ENCODE measurements at places on chromosomes 2 and 18.

DNA sequence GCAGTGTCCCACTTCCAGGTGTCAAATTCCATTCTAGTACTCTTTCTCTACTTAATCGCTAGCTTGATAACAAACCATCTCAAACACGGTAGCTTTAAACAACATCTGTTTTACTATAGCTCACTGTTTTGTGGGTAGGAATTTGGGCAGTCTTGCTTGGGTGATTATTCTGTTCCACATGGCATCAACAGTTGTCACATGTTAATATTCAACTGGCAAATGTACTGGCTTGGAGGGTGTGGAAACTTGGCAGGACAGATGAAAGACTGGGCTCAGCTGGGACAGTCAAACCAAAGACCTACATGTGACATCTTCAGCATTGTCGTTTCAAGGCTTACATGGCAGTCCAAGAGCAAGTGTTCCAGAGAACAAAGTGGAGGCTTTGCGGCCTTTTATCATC lies 241.8 kb downstream of the PTH2R start:
- DNase-seq = no peak

DNA sequence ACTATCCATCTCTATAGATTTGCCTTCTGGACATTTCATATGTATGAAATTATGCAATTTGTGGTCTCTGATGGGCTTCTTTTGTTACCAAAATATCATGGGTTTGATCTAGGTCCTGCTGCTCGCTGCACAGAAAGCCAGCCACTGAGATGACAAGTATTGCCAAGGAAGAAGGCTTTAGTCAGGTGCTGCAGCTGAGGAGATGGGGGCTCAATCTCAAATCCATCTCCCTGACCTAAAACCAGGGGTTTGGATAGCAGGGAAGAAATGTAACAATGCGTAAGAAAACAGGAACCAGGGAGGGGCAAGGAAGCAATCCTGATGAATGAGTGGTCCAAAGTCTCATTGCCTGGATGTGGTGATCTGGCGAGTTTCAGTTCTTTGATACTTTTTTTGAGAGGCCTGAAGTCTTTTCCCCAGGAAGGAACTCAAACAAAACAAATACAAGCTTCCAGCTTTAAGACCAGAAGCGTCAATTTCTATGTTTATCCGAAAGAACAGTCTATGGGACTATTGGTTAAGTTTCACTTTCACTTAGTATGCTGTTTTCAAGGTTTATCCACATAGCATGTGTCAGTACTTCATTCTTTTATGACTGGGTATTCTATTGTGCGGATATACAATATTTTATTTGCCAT lies 3.4 kb upstream of the CKAP2L start:
- DNase-seq = no peak

- no peak for DNase-seq
These were observed 75.9 kb downstream of the SH3BP4 start for GRCh38 chr2:235027558-235028214.

- DNase-seq = no peak
These were observed 39.4 kb downstream of the CMPK2 start for GRCh38 chr2:6826081-6826913.

DNA sequence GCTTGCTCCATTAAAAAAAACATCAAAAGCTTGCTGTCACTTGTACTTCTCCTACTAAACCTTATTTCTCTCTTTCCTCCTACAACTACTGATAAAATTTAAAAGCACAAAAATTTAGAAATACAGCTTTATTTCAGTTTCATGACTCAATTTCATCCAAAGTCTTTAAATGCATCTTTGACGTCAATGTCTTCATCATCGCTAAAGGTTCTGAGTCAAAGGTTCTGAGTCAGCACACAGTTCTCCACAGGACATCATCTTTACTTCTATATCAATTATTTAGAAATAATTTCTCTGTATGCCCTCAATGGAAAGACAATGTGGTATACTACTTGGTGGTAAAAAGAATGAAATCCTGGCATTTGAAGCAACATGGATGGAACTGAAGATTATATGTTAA lies 163.9 kb upstream of the DNMT3A start:
- DNase-seq = no peak

DNA sequence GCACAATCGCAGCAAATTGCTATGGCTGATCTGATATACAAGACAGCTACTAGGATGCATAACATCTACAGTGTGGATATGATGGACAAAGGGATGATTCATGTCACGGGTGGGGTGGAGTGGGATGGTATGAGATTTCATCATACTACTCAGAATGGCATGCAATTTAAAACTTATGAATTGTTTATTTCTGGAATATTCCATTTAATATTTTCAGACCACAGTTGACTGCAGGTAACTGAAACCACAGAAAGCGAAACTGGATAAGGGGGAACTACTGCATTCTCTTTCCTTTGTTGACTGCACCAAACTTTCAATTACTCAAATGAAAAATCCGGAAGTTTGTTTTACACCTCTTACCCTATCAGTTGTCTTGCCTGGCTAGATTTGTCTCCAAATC lies 94.4 kb upstream of the NEUROD1 start:
- no peak for DNase-seq
